ENCODE measurements at places on chromosomes 16 and 17. TPM values are rescaled to one million over a fixed set of nuclear protein-coding genes. Genes with fewer than 3 reads are reported as not detected.

The DHRS7C gene
- 222 TPM for total RNA-seq

The KRTAP1-5 gene
- not detected for total RNA-seq

The RCVRN gene
- 0.48 TPM for total RNA-seq

- DNase-seq: peak; percentile 59
Observed at GRCh38 chr17:68909066-68909465, 46.1 kb downstream of the ABCA8 start.

GRCh38 chr17:20035501-20035900, 26.3 kb downstream of the SPECC1 start:
- no peak for DNase-seq

DNA sequence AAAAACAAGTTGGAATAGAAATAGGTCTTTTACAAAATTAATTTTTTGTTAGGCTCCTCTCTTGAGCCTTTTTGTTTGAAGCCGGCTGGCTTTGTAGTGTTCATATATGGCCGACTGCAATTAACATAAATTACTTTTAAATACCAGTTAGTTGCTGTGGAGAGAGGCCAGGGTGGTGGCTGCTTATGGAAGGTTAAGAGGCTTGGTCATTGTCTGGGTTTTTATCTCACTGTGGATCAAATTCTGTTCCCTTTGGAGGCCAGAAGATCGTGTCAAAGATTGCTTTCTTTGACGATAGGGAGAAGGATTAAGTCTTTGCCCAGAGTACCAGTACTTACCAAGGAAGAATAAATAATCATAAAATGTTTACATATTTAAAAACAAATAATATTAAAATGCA, 39.9 kb downstream of the MSI2 start:
- DNase-seq: no peak

The ODAD4 gene
- 2.0 TPM for total RNA-seq

GRCh38 chr16:8660841-8661301, 13.5 kb upstream of the ABAT start:
- peak; percentile 57 for DNase-seq

DNA sequence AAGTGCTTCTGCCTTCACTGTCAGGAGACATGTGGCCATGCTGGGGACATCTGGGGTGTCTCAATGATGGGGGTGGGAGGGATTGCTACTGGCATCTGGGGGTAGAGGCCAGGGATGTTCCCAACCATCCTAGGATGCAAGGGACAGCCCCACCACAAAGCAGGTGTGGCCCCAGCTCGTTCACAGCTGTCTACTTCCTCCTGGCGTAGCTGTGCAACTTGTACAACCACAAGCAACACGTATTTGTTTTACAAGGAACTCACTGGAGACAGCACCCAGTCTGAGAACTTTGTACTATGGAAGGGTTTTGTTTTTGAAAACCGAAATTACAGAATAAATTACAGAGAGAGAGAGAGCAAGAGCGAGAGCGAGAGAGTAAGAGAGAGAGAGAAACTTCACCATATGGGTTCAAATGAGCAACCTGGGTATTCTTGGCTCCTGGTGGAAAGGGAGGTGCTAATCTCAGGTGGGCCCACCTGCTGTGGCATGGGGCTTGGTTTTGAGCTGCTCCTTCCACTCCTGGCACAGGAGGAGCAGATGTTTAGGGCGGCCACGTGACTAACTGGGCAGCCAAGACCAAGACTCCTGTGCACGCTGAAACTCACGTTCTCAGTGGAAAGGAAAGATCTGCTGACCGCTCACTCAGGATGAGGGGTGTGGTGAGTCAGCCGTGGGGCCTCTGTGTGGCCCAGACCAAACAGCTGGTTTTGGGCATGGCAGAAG, 17.5 kb upstream of the TNFRSF13B start:
- no peak for DNase-seq

- DNase-seq: peak; percentile 84
Observed at GRCh38 chr17:40063187-40063771, 514 bp downstream of the THRA start.

DNA sequence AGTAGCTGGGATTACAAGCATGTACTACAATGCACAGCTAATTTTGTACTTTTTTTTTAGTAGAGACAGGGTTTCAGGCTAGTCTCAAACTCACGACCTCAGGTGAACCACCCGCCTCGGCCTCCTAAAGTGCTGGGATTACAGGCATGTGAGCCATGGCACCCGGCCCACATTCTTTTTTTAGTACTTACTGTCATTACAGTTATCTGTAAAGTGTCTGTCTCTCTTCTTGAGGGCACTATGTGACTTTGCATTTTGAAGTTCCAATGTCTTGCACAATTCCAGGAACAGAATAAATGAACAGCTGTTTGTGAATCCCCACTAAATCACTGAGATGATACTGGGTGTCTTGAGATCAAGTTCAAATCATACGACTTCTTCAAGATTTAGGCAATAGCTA, 1540.3 kb downstream of the CDH11 start:
- peak; percentile 66 for DNase-seq

DNA sequence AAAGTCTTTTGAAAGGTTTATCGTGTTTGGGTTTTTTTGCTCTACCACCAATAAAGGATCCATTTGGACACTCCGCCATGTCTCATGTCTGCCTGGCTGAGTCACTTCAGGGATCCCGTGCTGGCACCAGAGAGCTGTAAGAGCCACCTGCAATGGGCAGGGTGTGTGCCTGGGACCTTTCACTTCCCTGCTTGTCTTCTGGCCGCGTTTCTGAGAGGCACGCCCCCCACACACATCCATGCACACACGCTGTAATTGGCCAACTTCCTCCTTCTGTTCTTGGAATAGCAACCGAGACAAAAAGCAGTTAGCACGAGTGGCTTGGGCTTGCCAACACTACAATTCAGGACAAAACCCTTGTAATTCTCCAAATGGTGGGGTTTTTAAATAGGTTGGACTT, 9.8 kb upstream of the SOST start:
- peak; percentile 53 for DNase-seq

DNA sequence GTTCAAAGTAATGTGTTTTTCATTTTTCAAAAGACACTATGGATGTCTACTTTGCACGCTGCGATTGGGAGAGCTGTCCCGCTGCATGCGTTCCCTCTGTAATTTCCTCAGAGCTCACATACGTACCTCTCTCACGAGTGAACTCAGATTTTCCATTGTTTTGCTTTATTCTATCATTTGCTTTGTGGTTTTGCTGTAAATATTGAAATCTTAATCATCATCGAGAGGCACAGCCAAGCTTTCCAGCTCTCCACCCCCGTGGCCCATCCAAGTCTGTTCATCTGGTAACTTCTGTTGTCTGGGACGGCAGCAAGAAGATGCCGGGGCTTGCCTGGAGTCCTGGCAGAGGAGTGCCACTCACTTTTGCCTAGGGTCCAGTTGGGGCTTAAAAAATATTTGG, 21.1 kb downstream of the TMC6 start:
- DNase-seq: no peak

GRCh38 chr16:66026211-66026610, 340.3 kb upstream of the CDH5 start:
- DNase-seq: no peak

The FA2H gene
- total RNA-seq: 0.76 TPM

The KLHL10 gene
- 0.26 TPM for total RNA-seq

DNA sequence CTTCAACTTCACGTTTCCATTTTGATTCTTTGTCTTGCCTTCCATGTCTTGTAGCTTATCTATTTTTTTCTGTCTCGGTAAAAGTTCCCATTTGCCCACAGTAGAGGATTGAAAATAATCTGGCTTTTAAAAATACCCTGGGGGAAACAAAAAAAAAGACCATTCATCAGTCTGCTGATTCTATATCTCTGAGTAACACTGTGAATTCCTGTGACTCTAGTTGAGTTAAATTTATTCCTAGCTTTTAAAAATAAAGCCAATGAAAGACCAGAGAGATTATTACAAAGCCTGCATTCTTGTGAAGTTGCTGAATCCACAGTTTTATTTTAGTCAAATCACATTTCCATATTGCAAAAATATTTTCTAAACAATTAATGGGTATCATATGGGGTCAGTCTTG, 532.3 kb downstream of the CDH13 start:
- no peak for DNase-seq

The EPN3 gene
- 31.5 TPM for total RNA-seq

GRCh38 chr16:9154567-9155410, 63.3 kb downstream of the HAPSTR1 start:
- no peak for DNase-seq

- peak; percentile 39 for DNase-seq
Observed at GRCh38 chr17:17139972-17140589, 66.1 kb downstream of the PLD6 start.

The CD300LG gene
- total RNA-seq: 3.8 TPM

DNA sequence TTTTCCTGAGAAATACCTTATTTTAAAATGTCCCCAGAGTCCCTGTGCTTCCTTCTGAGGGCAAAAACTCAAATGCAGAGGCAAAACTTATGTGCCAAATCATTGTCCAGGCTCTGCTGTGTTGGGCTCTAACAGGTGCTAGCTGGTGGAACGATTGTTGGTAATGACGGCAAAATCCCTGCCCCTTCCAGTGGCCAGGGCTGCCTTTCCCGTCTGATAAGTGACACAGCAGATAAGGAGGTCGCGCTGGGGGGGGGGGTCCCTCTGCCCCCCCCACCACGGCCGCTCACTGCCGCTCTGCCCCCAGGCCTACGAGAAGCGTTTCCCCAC, 29.1 kb downstream of the SEC14L5 start:
- no peak for DNase-seq

DNA sequence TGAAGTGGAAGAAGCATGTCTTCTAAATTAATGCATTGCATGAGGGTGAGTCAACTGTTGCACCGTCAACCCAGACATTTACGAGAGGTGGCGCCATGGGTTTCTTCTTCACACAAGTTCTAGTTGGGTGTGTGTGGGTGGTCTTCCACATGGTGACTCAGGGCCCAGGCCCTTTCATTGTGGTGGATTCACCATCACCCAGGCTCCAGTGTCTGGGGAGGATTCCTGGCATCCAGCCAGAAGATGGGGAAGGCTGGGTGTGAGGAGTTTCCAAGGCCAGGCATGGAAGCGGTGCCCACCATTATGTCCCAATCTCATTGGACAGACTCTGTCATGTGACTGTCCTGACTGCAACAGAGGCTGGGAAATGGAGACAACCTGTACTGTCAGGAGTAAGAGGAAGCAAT, 21.4 kb upstream of the JPH3 start:
- DNase-seq: no peak

- DNase-seq: no peak
Observed at GRCh38 chr16:20072146-20072873, 1.4 kb downstream of the GPR139 start.

- DNase-seq: no peak
Observed at GRCh38 chr16:54158986-54159385, 127.6 kb downstream of the IRX3 start.

The KRT27 gene
- total RNA-seq: not detected

The SDR42E1 gene
- total RNA-seq: 3.4 TPM

The ATP6V0A1 gene
- 52.4 TPM for total RNA-seq

DNA sequence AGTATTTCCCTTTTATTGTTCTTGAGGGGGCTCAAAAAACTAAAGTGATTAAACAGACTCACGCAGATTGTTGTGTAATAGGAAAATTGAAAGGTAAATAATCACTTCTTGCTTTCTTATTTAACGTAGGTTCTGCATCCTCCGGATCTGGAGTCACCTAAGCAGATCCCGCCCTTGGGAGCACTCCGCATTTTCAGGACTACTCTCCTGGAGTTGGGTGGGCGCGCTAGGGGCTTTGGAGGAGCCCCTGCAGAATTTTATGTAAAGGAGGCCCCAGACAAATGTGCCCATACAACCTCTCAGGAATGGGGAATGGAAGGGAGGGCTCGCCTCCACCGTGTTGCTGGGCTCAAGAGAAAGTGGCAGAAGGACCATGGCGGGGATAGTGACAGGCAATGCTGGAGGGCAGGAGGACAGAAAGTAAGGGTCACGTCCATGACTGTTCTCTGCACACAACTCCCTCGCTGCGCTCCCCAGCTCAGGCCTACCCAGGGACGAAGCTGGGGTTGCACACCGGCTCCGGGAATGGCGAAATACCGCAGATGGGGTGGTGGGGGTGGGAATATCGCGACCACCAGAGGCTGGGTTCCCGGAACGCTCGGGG, 8.3 kb downstream of the MT2A start:
- DNase-seq: no peak

The TNP2 gene
- total RNA-seq: not detected

- no peak for DNase-seq
Observed at GRCh38 chr16:85190572-85190971, 78.3 kb upstream of the CIBAR2 start.

GRCh38 chr16:74568961-74569631, 37.8 kb downstream of the GLG1 start:
- DNase-seq: no peak

- no peak for DNase-seq
Observed at GRCh38 chr17:76870377-76870714, 2.1 kb downstream of the MGAT5B start.

The STH gene
- not detected for total RNA-seq

The CLEC19A gene
- not detected for total RNA-seq

The FNDC8 gene
- not detected for total RNA-seq

The STXBP4 gene
- total RNA-seq: 10.8 TPM

The NPIPA3 gene
- 2.3 TPM for total RNA-seq

GRCh38 chr17:8300627-8301242, 5.5 kb upstream of the SLC25A35 start:
- peak; percentile 78 for DNase-seq

DNA sequence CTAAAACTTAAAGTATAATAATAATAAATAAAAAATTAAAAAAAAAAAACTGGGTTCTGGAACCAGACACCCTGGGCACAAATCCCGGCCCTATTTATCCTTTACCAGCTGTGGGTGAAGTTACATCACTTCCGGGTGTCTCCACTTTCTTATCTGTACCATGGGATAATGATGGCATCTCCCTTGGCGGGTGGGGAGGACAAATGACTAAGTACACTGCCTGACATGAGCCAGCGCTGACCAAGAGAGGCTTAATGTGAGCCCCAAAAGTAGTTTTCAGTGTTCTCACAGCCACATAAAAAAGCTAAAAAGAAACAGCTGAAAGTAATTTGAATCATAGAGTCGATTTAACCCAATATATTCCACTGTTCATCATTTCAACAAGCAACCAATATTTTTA, 424.9 kb downstream of the SOX9 start:
- no peak for DNase-seq

GRCh38 chr17:35841505-35841904, 27.2 kb downstream of the HEATR9 start:
- no peak for DNase-seq

DNA sequence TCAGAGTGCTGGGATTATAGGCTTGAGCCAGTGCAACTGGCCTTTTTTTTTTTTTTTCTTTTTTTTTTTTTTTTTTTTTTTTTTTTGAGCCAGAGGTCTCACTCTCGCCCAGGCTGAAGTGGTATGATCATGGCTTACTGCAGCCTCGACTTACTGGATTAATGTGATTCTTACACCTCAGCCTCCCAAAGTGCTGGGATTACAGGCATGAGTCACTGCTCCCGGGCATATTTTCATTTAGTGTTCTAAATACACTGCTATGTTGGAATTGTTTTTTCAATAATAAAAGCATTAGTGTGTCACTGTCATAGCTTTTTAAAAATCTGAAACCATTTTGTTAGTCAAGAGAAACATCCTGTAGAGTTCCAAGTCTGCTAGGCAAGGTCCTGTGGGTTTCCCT, 40.3 kb downstream of the NDE1 start:
- DNase-seq: no peak

The ZNF18 gene
- 5.1 TPM for total RNA-seq
